Psoas muscle (tissue), 8 donors: ENCODE measurements at places on chromosomes 5 and 9. TPM values are rescaled to one million over a fixed set of nuclear protein-coding genes. Genes with fewer than 3 reads are reported as not detected.

Gene C9orf50
- not detected for total RNA-seq

Gene HSPB3
- total RNA-seq, result 157 TPM

Gene PDCD1LG2
- 1.3 TPM for total RNA-seq

Gene FGF1
- 2.5 TPM for total RNA-seq

Gene PLPPR1
- total RNA-seq, result not detected

Gene NR5A1
- total RNA-seq, result 0.65 TPM

Gene NPR3
- total RNA-seq, result 2.2 TPM

Gene ADAMTSL2
- 0.71 TPM for total RNA-seq

DNA sequence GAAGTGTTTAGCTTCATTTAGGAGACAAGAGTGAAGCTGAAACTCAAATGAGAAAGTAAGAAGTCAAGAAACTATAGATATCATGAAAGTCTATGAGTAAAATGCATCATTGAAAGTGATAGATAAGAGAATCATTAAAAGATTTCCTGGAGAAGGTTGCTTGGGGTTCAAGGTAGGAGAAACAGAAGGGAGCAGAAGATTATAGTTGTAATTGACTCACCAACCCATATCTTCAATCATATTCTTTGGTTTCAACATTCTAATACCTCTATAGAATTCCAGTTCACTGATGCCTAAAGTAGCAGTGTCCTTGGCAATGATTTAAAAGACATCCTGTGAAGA, 365.7 kb upstream of the RIOK2 start:
- no peaks in the 10 kb centered on the region for H3K27me3 ChIP-seq
- H3K4me1 ChIP-seq, result no peaks in the 10 kb centered on the region
- DNase-seq, result no peak
- H3K4me3 ChIP-seq, result no peak overlapping the region

DNA sequence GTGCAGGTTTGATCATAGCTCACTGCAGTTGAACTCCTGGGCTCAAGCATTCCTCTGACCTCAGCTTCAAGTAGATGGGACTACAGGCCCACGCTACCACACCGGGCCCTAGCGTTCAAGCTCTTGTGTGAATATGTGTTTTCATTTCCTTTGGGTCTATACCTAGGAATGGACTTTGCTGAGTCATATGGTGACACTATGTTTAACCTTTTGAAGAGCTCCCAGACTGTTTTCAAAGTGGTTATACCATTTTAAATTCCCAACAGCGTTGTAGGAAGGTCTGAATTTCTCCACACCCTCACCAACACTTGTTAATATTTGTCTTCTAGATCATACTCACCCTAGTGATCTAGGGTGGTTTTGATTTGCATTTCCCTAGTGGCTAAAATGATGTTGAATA, 33.5 kb downstream of the FAF2 start:
- H3K4me3 ChIP-seq, result no peak overlapping the region
- no peak for DNase-seq
- no peak overlapping the region for H3K27ac ChIP-seq
- H3K27me3 ChIP-seq, result no peaks in the 10 kb centered on the region

GRCh38 chr9:113933671-113934070, 57.6 kb downstream of the ZNF618 start:
- no peaks in the 10 kb centered on the region for H3K27me3 ChIP-seq
- H3K36me3 ChIP-seq, result no peaks in the 10 kb centered on the region
- no peak for DNase-seq
- H3K4me1 ChIP-seq, result peaks cover 17% of the 10 kb centered on the region
- H3K27ac ChIP-seq, result no peak overlapping the region

DNA sequence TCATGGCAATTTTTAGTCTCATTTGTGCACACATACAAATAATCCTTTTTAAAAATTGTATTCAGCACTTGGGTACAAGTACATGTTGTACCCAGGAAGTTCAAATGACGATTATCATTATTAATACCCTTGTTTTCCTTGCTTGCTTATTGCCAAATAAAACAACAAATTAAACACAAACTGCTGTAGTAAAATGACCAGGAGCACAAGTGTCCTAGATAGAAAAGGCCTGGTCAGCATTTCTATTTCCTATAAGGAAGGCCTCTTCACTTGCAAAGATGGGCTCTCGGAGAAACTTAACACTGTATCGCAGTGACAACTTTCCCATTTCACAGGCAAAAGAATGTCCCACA, 34.7 kb upstream of the PLPP1 start:
- no peaks in the 10 kb centered on the region for H3K36me3 ChIP-seq
- no peaks in the 10 kb centered on the region for H3K27me3 ChIP-seq
- peak overlapping the region; percentile 27 for H3K27ac ChIP-seq

- peaks cover 21% of the 10 kb centered on the region for H3K4me1 ChIP-seq
- DNase-seq, result peak; percentile 71
- H3K36me3 ChIP-seq, result peaks cover 5% of the 10 kb centered on the region
- peak overlapping the region; percentile 96 for H3K27ac ChIP-seq
- peak overlapping the region; percentile 89 for H3K4me3 ChIP-seq
Measured at GRCh38 chr9:136865768-136866103, 372 bp downstream of the EDF1 start.

DNA sequence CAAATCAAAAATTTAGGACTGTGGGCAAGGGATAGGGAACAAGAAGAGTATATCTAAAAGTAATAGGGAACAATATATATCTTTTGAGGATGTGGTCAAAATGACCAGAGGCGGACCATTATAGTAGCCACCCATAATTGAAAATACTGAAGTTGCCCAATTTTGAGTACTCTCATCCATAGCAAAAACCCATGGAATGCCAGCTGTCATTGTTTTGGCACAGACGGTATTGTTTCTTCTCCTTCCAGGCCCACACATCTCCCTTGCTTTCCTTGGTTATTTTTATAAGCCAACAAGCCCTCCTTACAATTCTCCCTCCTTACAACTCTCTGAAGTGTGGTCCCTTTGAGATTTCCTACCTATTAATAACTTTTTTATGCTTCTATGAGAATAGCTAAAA, 50.4 kb upstream of the RGMB start:
- H3K4me1 ChIP-seq, result no peaks in the 10 kb centered on the region
- H3K36me3 ChIP-seq, result no peaks in the 10 kb centered on the region
- no peak overlapping the region for H3K4me3 ChIP-seq

- no peaks in the 10 kb centered on the region for H3K27me3 ChIP-seq
- no peak overlapping the region for H3K27ac ChIP-seq
- H3K36me3 ChIP-seq, result no peaks in the 10 kb centered on the region
- H3K4me1 ChIP-seq, result no peaks in the 10 kb centered on the region
Measured at GRCh38 chr5:99019254-99019653, 90.4 kb upstream of the CHD1 start.

GRCh38 chr5:178404987-178405386, 172.4 kb upstream of the PHYKPL start:
- DNase-seq, result no peak
- H3K27me3 ChIP-seq, result no peaks in the 10 kb centered on the region
- no peaks in the 10 kb centered on the region for H3K4me1 ChIP-seq
- H3K4me3 ChIP-seq, result no peak overlapping the region
- no peak overlapping the region for H3K27ac ChIP-seq

- peak overlapping the region; percentile 59 for H3K4me3 ChIP-seq
- H3K27ac ChIP-seq, result peak overlapping the region; percentile 87
- H3K27me3 ChIP-seq, result no peaks in the 10 kb centered on the region
- H3K36me3 ChIP-seq, result no peaks in the 10 kb centered on the region
- peaks cover 16% of the 10 kb centered on the region for H3K4me1 ChIP-seq
- peak; percentile 90 for DNase-seq
Measured at GRCh38 chr5:151239237-151239861, 13.6 kb upstream of the GM2A start.

- H3K27ac ChIP-seq, result no peak overlapping the region
- peaks cover 6% of the 10 kb centered on the region for H3K4me1 ChIP-seq
- no peak overlapping the region for H3K4me3 ChIP-seq
- H3K36me3 ChIP-seq, result no peaks in the 10 kb centered on the region
Measured at GRCh38 chr5:123543438-123543837, 31.5 kb downstream of the CSNK1G3 start.

- no peaks in the 10 kb centered on the region for H3K27me3 ChIP-seq
- no peak for DNase-seq
- no peak overlapping the region for H3K27ac ChIP-seq
Measured at GRCh38 chr5:122192497-122193496, 63.5 kb downstream of the ZNF474 start.

GRCh38 chr5:10497554-10497953, 55.9 kb downstream of the ROPN1L start:
- H3K4me3 ChIP-seq, result no peak overlapping the region
- no peak for DNase-seq
- H3K27me3 ChIP-seq, result no peaks in the 10 kb centered on the region
- no peaks in the 10 kb centered on the region for H3K36me3 ChIP-seq
- H3K27ac ChIP-seq, result no peak overlapping the region

GRCh38 chr9:135245482-135246247, 158.2 kb downstream of the OLFM1 start:
- H3K4me1 ChIP-seq, result no peaks in the 10 kb centered on the region
- H3K27me3 ChIP-seq, result no peaks in the 10 kb centered on the region
- H3K27ac ChIP-seq, result no peak overlapping the region
- H3K36me3 ChIP-seq, result no peaks in the 10 kb centered on the region
- H3K4me3 ChIP-seq, result no peak overlapping the region

GRCh38 chr5:134127376-134127861, 12.9 kb downstream of the TCF7 start:
- H3K36me3 ChIP-seq, result peaks cover 18% of the 10 kb centered on the region
- no peaks in the 10 kb centered on the region for H3K27me3 ChIP-seq
- no peak overlapping the region for H3K27ac ChIP-seq
- peaks cover 12% of the 10 kb centered on the region for H3K4me1 ChIP-seq
- H3K4me3 ChIP-seq, result no peak overlapping the region
- DNase-seq, result no peak

GRCh38 chr5:143143973-143144372, 259.5 kb downstream of the NR3C1 start:
- H3K36me3 ChIP-seq, result no peaks in the 10 kb centered on the region
- no peak overlapping the region for H3K4me3 ChIP-seq
- no peak for DNase-seq
- H3K27me3 ChIP-seq, result no peaks in the 10 kb centered on the region
- peaks cover 81% of the 10 kb centered on the region for H3K4me1 ChIP-seq
- H3K27ac ChIP-seq, result peak overlapping the region; percentile 94

- DNase-seq, result no peak
- H3K36me3 ChIP-seq, result peaks cover 6% of the 10 kb centered on the region
- H3K4me3 ChIP-seq, result no peak overlapping the region
Measured at GRCh38 chr9:137742698-137743097, 123.9 kb downstream of the EHMT1 start.

- DNase-seq, result peak; percentile 79
- H3K4me1 ChIP-seq, result peaks cover 40% of the 10 kb centered on the region
- peak within 1 kb of the TSS; percentile 98 for H3K27ac ChIP-seq
- H3K36me3 ChIP-seq, result no peaks in the 10 kb centered on the region
- H3K4me3 ChIP-seq, result peak within 1 kb of the TSS; percentile 89
- H3K27me3 ChIP-seq, result no peaks in the 10 kb centered on the region
Measured at GRCh38 chr5:43602461-43603343, at the start of gene NNT. Gene NNT, plus strand, starts transcription at chr5:43603180. Its CDS starts 6,016 bp downstream, at chr5:43609196.

DNA sequence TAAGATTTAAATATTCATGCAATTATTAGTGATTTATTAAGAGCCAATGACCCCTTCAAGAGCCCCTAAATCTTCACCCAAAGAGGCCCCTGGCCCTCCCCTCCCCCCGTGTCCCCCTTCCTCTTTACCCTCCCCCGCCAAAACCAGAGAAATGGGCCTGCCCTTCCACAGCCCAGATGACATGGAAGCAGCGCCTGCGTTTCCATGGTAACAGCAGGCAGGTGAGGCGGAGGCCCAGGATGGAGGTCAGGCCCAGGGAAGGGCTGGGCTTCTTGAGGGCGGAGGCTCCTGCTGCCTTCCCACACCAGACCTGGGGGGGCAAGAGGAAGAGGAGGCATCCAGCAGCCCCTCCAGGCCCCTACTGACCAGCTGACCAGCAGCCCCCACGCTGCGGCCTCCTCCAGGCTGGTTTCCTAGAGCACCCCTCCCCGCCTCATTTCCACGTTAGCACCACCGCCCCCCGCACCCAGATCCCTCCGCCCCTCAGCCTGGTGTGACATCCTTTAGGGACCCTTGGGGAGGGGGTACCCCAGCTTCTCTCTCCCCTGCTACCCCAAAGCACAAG, 37.4 kb downstream of the UNC5A start:
- H3K4me3 ChIP-seq, result no peak overlapping the region
- H3K36me3 ChIP-seq, result no peaks in the 10 kb centered on the region
- no peak overlapping the region for H3K27ac ChIP-seq
- peaks cover 80% of the 10 kb centered on the region for H3K27me3 ChIP-seq
- DNase-seq, result no peak
- no peaks in the 10 kb centered on the region for H3K4me1 ChIP-seq

- no peaks in the 10 kb centered on the region for H3K4me1 ChIP-seq
- no peak for DNase-seq
- H3K4me3 ChIP-seq, result no peak overlapping the region
- H3K27me3 ChIP-seq, result no peaks in the 10 kb centered on the region
Measured at GRCh38 chr9:5652821-5653220, 23.9 kb downstream of the RIC1 start.

DNA sequence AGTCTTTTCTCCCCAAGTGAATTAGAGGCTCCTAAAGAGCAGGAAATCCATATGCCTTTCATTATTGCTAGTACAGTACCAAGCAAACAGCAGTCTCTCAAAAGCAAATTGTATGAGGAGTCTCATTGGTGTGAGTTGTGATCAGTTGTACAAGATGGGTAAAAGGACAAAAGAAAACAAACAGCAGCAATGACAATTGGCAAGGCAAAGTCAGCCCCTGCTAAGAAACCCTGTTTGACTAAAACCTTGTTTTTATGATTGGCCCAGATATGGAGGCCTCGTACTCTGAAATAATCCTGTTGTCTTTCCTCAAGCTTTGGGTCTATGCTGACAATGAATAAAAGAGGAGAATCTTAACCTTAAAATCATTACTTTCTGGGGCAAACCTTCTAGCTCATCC, 69.8 kb downstream of the FOXD1 start:
- no peak overlapping the region for H3K27ac ChIP-seq
- no peaks in the 10 kb centered on the region for H3K36me3 ChIP-seq
- no peak overlapping the region for H3K4me3 ChIP-seq

GRCh38 chr9:37239921-37240320, 119.5 kb downstream of the ZCCHC7 start:
- no peak for DNase-seq
- H3K27ac ChIP-seq, result no peak overlapping the region
- H3K4me1 ChIP-seq, result peaks cover 6% of the 10 kb centered on the region
- H3K4me3 ChIP-seq, result no peak overlapping the region
- no peaks in the 10 kb centered on the region for H3K27me3 ChIP-seq

DNA sequence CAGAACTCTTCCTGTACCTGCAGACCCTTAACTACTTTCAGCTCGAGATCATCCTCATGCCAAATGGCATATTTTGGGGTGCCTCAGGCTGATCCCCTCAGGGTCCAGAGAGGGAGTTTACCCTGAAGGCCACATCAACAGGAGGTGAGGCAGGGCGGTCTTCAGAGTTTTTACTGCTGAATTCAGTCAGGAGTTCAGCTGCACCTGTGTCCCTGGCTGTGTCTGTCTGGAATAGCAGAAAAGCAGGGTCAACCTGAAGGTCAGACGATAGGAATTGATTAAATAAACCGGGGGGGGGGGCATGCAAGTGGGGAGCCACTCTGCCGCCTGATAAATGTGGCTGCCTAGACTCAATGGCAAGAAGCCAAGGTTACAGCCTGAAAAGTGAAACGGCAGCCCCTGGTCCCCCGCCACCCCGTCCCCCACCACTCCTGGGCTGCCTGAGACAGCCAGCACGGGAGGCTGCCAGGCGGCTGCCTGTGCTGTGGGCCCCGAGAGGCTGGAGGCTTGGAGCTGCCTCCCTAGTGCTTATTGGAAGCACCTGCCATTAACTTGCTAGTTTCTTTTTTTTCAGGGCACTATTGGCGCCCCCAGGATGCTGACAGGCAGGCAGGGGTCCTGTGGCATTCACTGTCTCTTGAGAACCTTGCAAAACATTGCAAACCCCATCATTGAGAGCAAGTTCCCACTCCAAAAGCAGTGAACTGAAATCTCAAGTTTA, 182.7 kb upstream of the PPP1R26 start:
- no peaks in the 10 kb centered on the region for H3K36me3 ChIP-seq
- H3K27ac ChIP-seq, result no peak overlapping the region
- no peak for DNase-seq

GRCh38 chr5:135455876-135456237, 3.7 kb upstream of the TIFAB start:
- no peak overlapping the region for H3K4me3 ChIP-seq
- H3K27me3 ChIP-seq, result no peaks in the 10 kb centered on the region
- H3K27ac ChIP-seq, result no peak overlapping the region
- DNase-seq, result no peak
- H3K36me3 ChIP-seq, result no peaks in the 10 kb centered on the region
